Stimulated activated CD4-positive, alpha-beta T cell treated with anti-CD3 and anti-CD28 coated beads, Interleukin-2, amount 100 ng/mL, for 48 hours (primary cell): ENCODE measurements at places on chromosomes 11 and 22.

GRCh38 chr11:35145271-35145670 is 6.3 kb downstream of the CD44 start:
- no peak for DNase-seq

GRCh38 chr11:130269326-130269943 is 45.3 kb downstream of the ZBTB44 start:
- no peak for DNase-seq

GRCh38 chr22:50529897-50530579 is at the start of gene TYMP:
Gene TYMP (minus strand): TSS chr22:50530012. CDS start chr22:50529709, 303 bp downstream.
- peak; percentile 69 for DNase-seq

- no peak for DNase-seq
These were observed 9.1 kb downstream of the ARRB1 start for GRCh38 chr11:75342231-75342918.

GRCh38 chr11:102932678-102933077 is 22.9 kb downstream of the MMP13 start:
- DNase-seq = no peak

GRCh38 chr11:11732116-11732515 is 109.7 kb upstream of the USP47 start:
- no peak for DNase-seq

- no peak for DNase-seq
These were observed 343.0 kb upstream of the TENM4 start for GRCh38 chr11:79783833-79784232.

- no peak for DNase-seq
These were observed 42.2 kb upstream of the CCDC134 start for GRCh38 chr22:41758231-41758630.

GRCh38 chr11:101816613-101817012 is 98.2 kb upstream of the CEP126 start:
- DNase-seq = no peak

GRCh38 chr22:43466710-43467109 is 54.9 kb downstream of the MPPED1 start:
- DNase-seq = no peak

- no peak for DNase-seq
These were observed 9.9 kb downstream of the OVCH2 start for GRCh38 chr11:7696424-7696823.
